Body of pancreas (tissue), 4 donors: ENCODE measurements at places on chromosomes 12 and 14. TPM values are rescaled to one million over a fixed set of nuclear protein-coding genes. Genes with fewer than 3 reads are reported as not detected.

GRCh38 chr12:96327346-96327745 lies 72.9 kb downstream of the CDK17 start:
- H3K27ac ChIP-seq = no peak overlapping the region
- no peaks in the 10 kb centered on the region for H3K27me3 ChIP-seq
- no peak overlapping the region for H3K4me3 ChIP-seq
- H3K36me3 ChIP-seq = no peaks in the 10 kb centered on the region
- no peaks in the 10 kb centered on the region for H3K4me1 ChIP-seq

DNA sequence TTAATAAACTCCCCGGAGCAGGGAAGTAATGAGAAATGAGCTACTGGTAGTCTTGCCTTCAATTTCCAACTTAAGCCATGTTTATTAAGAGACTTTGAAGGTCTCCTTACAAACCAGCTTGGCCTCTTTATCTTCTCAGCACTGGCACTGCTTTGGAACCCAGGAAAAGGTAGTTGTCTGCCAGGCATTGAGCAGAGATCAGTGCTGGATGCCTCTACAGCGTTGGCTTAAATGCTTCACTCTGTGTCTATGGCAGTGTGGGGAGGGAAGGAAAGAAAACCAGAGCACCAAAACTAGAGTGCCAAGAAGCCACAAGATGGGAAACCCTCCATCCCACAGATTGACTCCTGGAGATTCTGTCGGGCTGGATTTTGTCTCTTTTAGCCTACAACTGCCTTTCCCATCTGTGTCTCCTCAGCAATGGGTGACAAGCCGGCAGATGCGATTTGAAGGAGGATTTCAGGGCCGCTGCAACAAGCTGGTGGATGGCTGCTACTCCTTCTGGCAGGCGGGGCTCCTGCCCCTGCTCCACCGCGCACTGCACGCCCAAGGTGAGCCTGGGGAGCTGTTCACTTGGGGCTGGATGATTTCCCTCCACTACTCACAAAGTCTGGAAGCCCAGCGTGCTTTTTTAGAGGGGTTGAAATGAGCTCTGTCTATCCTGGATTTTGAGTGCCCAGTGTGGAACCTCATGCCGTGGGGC lies 57.3 kb downstream of the FNTB start:
- H3K4me1 ChIP-seq = peaks cover 6% of the 10 kb centered on the region
- no peak overlapping the region for H3K4me3 ChIP-seq
- no peak for DNase-seq
- H3K27me3 ChIP-seq = no peaks in the 10 kb centered on the region
- H3K36me3 ChIP-seq = peaks cover 5% of the 10 kb centered on the region

- H3K4me1 ChIP-seq = peaks cover 16% of the 10 kb centered on the region
- no peaks in the 10 kb centered on the region for H3K27me3 ChIP-seq
- no peak for DNase-seq
- no peak overlapping the region for H3K4me3 ChIP-seq
Observed at GRCh38 chr12:109310247-109311125, 1.4 kb upstream of the FOXN4 start.

- no peak for DNase-seq
- no peaks in the 10 kb centered on the region for H3K27me3 ChIP-seq
- H3K27ac ChIP-seq = no peak overlapping the region
- no peaks in the 10 kb centered on the region for H3K36me3 ChIP-seq
Observed at GRCh38 chr12:86711731-86712130, 455.5 kb upstream of the MGAT4C start.

- H3K27me3 ChIP-seq = no peaks in the 10 kb centered on the region
- H3K4me1 ChIP-seq = no peaks in the 10 kb centered on the region
- H3K36me3 ChIP-seq = no peaks in the 10 kb centered on the region
- DNase-seq = no peak
- no peak overlapping the region for H3K27ac ChIP-seq
Observed at GRCh38 chr12:28933864-28934527, 215.1 kb upstream of the FAR2 start.

GRCh38 chr14:102779574-102780315 lies 2.5 kb downstream of the TRAF3 start:
- no peak overlapping the region for H3K4me3 ChIP-seq
- H3K27me3 ChIP-seq = no peaks in the 10 kb centered on the region
- no peak for DNase-seq
- H3K27ac ChIP-seq = no peak overlapping the region

GRCh38 chr12:13816394-13816793 lies 165.0 kb downstream of the GRIN2B start:
- no peaks in the 10 kb centered on the region for H3K36me3 ChIP-seq
- no peak overlapping the region for H3K27ac ChIP-seq
- H3K27me3 ChIP-seq = no peaks in the 10 kb centered on the region

DNA sequence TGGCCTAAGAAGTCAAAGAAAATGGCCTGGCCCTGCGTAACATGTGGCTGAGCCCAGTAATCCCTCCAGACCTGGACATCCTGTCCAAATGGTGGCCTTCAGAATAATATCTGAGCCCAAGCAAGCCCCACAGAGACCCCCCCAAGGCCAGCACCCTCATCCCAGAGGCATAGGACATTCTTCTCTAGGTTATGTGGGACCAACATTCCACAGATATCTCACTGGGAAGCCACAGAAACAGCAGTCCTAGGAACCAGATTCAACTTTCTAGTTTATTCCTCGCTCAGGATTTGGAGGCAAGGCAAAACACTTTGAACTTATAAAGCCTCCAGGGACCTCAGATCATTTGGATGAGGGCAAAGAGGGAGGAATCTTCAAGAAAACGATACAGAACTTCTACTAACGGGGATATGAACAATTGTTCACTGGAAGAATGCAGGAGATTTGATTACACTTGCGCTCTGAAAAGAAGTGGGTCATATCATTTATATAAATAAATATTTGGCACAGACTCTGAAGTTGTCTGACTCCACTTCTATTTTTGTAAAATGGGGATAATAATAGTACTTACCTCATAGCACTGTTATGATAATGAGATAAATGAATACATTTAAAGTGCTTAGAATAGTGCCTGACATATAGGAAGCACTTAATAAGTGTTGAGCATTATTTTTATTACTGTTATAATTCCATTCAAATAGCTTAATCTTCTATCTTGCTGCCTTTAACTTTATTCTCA lies 171.5 kb downstream of the NUAK1 start:
- no peak overlapping the region for H3K27ac ChIP-seq
- H3K36me3 ChIP-seq = no peaks in the 10 kb centered on the region
- DNase-seq = no peak
- H3K4me3 ChIP-seq = no peak overlapping the region
- no peaks in the 10 kb centered on the region for H3K4me1 ChIP-seq

DNA sequence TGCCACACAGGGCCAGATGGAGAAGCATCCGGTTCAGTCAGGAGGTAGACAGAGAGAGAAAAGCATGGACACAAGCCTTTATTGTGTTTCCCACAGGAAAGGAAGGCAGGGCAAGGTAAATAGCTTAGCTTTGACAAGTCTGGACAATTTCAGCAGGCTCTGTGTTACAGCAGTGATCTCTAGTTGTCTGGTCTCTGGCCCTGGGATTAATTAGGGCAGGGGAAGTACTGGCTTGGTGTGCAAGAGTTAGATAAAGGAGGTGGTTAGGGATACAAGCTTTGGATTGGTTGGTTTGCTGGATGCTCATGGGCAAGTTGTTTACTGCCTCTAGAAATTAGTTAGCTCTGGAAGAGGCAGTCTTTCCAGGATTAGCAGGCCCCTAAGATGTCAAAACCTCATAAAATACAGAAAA lies 15.1 kb upstream of the NGDN start:
- H3K27ac ChIP-seq = no peak overlapping the region
- no peaks in the 10 kb centered on the region for H3K4me1 ChIP-seq
- no peaks in the 10 kb centered on the region for H3K36me3 ChIP-seq

GRCh38 chr12:93714382-93714781 lies 37.2 kb downstream of the CRADD start:
- H3K36me3 ChIP-seq = no peaks in the 10 kb centered on the region
- no peak overlapping the region for H3K4me3 ChIP-seq
- DNase-seq = no peak
- H3K4me1 ChIP-seq = no peaks in the 10 kb centered on the region

GRCh38 chr12:5073853-5074252 lies 30.2 kb downstream of the KCNA5 start:
- DNase-seq = no peak
- no peaks in the 10 kb centered on the region for H3K36me3 ChIP-seq
- peaks cover 10% of the 10 kb centered on the region for H3K4me1 ChIP-seq
- no peak overlapping the region for H3K27ac ChIP-seq

GRCh38 chr12:9449181-9449580 lies 158.5 kb downstream of the KLRB1 start:
- no peaks in the 10 kb centered on the region for H3K27me3 ChIP-seq
- H3K27ac ChIP-seq = no peak overlapping the region
- no peak overlapping the region for H3K4me3 ChIP-seq
- no peak for DNase-seq
- peaks cover 6% of the 10 kb centered on the region for H3K4me1 ChIP-seq
- no peaks in the 10 kb centered on the region for H3K36me3 ChIP-seq

GRCh38 chr12:93857279-93857938 lies 180.2 kb downstream of the CRADD start:
- no peaks in the 10 kb centered on the region for H3K4me1 ChIP-seq
- H3K27ac ChIP-seq = no peak overlapping the region
- H3K27me3 ChIP-seq = no peaks in the 10 kb centered on the region
- no peak for DNase-seq
- no peak overlapping the region for H3K4me3 ChIP-seq

GRCh38 chr12:13288937-13289652 lies 92.6 kb downstream of the EMP1 start:
- no peak overlapping the region for H3K4me3 ChIP-seq
- DNase-seq = peak; percentile 56
- no peak overlapping the region for H3K27ac ChIP-seq
- H3K36me3 ChIP-seq = no peaks in the 10 kb centered on the region

DNA sequence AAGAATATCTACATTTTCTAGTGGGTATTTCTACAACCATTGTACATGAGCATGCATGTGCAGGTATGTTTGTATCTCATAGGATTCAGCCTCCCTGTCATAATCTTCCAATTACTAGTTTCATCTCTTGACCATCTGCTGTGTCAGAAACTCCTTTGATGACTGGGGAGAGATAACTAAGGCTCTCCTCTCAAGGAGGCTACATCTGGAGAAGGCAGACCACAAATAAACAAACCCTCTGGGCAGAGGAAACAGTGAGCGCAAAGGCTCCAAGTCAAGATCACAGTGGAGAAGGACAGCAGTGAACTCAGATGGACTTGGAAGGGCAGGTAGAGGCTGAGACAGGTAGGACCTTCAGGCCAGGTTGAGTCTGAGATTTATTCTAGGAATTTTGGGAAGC lies 166.4 kb downstream of the PELI2 start:
- no peaks in the 10 kb centered on the region for H3K36me3 ChIP-seq
- H3K4me3 ChIP-seq = no peak overlapping the region
- no peak for DNase-seq
- no peaks in the 10 kb centered on the region for H3K4me1 ChIP-seq

- H3K4me1 ChIP-seq = peaks cover 2% of the 10 kb centered on the region
- H3K27ac ChIP-seq = no peak overlapping the region
- no peak for DNase-seq
- no peaks in the 10 kb centered on the region for H3K27me3 ChIP-seq
- H3K4me3 ChIP-seq = no peak overlapping the region
- H3K36me3 ChIP-seq = no peaks in the 10 kb centered on the region
Observed at GRCh38 chr12:67804168-67804567, 155.6 kb downstream of the DYRK2 start.

DNA sequence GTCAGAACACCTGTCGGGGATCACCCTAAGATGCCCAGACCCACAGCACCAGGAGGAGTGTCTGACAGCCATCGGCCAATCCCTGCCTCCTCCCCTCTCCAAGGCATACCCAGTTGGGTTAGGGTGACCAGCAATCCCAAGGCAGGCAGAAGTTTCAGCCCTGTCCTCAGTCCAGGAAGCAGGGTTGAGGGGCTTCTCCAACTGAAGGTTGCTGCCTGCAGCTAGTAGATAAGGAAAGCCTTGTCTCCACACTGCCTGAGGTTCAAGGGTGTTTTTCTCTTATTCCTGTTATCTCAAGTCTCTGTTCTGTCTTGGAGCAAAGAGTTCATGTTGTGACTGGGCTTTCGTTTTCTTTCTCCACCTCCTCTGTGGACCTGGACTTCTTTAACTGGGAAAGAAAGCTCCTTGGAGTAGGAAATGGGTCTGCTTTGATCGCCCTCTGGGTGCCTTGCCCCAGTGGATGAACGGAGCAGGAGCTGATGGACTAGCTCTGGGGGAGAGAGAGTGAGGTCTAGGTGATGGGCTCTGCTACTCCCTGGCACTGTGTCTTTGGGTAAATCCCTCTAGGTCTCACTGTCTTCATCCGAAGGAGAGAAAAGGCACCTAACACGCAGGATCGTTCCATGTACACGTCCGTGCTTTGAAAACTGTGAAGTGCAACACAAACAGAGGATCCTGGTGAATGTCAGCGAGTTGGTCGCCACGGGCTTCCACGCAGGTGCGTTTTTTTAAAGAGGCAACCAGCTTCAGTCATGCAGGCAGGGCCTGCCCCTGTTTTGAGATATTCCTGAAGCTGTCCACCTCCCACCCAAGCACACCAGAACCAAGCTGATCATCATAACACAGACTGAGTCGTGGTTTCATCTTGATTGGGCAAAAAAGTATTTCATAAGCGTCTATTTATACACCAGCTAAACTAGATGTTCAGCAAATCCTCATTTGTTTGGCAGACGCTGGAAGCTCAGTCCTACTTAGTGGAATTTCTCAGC lies 52.5 kb upstream of the FOXN3 start:
- H3K27me3 ChIP-seq = no peaks in the 10 kb centered on the region
- DNase-seq = no peak
- H3K4me3 ChIP-seq = no peak overlapping the region
- no peak overlapping the region for H3K27ac ChIP-seq

- no peaks in the 10 kb centered on the region for H3K36me3 ChIP-seq
- H3K4me1 ChIP-seq = no peaks in the 10 kb centered on the region
- H3K4me3 ChIP-seq = no peak overlapping the region
- no peak for DNase-seq
- no peak overlapping the region for H3K27ac ChIP-seq
- no peaks in the 10 kb centered on the region for H3K27me3 ChIP-seq
Observed at GRCh38 chr12:66497008-66497897, 181.6 kb downstream of the GRIP1 start.

DNA sequence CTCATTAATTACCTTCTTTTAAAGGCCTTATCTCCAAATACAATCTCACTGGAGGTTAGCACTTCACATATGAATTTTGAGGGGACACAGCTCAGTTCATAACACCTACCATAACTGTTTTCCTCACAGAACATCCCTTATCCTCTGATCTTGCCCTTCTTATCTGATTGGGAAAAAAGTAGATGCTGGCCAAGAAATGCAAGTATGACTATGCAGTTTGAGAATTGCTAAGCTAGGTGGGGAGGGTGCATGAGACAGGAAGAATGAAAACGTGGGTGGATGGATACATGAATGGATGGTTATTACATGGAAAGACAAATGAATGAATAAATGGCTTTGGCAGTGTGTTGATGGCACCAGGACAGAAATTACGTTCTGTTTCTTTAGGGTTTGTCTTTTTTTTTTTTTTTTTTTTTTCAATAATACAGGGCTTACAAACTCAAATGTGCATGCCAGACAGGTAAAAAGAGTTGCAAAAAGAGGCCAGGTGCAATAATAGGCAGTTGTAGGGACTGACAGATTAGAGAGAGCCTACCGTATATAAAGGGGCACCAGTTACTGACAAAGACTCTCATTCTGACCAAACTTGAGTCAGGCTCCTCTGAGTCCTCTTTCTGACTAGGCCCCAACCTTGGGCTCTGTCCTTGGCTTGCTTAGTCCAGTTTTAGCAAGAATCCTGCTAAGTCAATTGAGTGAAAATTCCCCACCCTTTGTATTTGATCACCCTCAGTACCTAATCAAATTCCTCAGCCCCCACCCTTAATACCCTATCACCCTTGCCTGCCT lies 304.9 kb downstream of the ZFP36L1 start:
- no peaks in the 10 kb centered on the region for H3K27me3 ChIP-seq
- DNase-seq = no peak
- H3K27ac ChIP-seq = peak overlapping the region; percentile 90
- H3K4me3 ChIP-seq = no peak overlapping the region

The KRT79 gene
- not detected for total RNA-seq

The NTF3 gene
- not detected for total RNA-seq

The NKX2-1 gene
- total RNA-seq = not detected

The PLA2G1B gene
- 11,984 TPM for total RNA-seq

The FRMD6 gene
- 10.2 TPM for total RNA-seq

The HCAR2 gene
- not detected for total RNA-seq

The ZFHX2 gene
- total RNA-seq = 0.33 TPM
